ENCODE measurements at places on chromosomes 2 and 18.
A peak's percentile ranks its signal among the peaks of the same experiment; 100 is the strongest.

GRCh38 chr2:62180975-62181374, 14.9 kb upstream of the B3GNT2 start:
- no peak for DNase-seq

DNA sequence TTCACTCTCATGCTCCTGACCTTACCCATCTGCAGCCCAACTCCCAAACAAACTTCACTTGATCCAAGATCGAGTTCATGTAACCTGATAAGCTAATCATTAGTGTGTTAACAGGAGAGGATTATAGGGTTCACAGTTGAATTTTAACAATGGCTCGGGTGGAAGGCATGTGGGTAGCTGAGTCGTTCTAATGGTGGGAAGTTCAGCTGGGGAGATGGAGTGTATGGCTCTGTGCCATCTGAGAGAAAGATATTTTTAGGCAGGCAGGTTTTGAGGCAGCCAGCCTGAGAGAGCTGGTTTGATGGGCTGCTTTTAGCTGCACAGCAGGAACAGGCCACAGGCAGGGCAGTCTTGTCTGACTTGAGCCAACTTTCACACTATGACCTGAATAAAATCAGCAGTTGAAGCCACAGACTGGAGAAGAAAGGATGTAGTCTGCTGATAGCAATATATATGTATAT, 17.7 kb upstream of the NFE2L2 start:
- DNase-seq, result no peak

- DNase-seq, result peak; percentile 54
Measured at GRCh38 chr2:97726261-97727064, 13.1 kb downstream of the ZAP70 start.

DNA sequence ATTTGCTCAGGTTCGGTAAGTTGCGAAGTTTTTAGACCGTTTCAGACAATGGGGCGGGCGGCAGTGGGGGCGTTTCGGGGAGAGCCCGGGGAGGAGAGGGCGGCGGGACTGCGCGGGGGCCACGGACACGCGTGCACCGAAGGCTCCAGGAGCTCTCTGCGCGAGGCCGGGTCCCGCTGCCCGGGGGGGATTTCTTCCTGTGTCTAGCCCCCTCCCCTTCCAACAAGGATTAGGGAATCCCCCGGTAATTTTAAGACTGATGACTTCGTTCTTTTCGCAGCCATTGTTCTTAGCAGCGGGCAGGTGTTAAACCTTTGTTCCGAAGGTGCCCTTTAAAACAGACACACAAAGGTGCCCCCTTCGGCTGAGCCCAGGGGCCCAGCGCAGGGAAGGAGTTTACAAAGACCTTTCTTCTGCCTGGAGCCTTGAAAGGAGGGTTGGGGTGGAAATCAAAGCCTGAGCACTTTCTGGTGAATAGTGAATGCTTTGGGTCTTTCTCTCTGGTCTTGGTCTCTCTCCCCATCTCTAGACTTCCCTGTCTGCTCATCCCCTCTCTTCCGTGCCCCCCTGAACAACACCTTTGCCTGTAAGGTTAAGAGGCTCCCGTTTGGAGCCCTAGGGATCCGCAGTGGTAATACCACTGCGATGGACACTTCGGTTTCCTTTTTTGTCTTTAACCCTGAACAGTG, 2.1 kb downstream of the TRIB2 start:
- DNase-seq, result no peak

DNA sequence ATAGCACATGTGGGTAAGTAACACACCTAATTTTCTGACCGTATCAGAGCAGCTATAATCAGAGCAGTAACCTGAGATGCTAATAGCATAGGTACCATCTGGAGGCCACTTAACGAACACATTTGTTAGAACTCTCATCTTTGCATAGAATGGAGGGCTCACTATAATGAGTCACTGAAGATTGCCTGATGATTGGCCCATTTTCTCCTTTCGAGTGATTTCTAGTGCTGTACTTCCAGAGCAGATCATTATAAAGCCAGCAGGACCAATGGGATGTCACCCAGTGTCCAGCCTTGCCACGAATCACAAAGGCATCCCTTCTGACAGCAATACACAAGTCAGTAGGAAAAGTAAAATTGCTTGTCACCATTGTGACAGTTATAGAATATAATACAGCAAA, 81.7 kb upstream of the REV1 start:
- no peak for DNase-seq

GRCh38 chr2:190366248-190366753, 22.9 kb downstream of the INPP1 start:
- no peak for DNase-seq

DNA sequence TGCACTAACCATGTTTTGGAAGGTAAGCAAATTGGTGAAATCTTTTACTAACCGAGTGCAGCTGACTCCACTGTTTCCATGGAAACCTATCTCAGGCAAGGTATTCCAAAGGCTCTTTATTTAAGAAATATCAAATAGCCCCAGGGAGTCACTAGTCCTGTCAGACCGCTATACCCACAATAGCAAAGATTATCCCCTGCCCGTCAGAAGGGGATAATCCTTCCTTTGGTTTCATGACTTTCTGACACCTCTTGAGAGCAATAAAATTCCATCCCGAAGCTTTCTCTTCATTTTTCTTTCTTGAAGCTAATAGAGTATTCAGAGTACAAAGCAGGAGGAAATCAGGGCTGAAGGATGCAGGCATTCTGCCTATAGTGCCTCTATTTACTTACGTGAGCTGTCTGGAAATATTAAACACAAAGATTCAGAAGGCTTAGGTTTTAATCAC, 34.7 kb upstream of the MAP2 start:
- DNase-seq, result no peak

DNA sequence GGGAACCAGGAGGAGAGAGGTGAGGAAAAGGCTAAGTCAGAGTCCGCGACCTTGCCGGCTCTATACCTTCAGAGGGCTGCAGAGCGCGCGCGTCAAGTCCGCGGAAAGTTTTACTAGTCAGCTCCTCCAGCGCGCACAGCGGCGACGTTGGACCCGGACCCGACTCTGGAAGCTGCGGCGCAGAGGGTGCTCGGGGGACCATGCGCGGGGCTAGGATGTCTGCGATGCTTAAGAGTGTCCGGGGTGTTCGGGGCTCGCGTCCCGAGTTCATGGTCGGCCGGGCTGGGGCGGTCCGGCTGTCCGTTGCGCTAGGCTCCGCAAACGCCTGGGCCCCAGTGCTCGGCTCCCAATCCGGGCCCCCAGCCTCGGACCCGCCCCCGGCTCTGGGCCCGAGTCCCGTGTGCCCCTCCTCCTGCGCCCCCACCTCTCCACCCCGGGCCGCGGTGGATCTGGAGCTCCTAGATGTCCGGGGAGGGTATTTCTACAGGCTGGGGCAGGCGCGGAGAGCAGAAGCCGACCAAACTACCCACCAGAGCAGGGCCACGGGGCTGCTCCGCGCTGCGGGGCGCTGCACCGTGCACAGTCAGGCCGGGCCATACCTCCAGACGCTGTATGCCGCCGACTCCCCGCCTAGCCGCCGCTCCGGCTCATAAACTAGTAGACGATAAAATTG, at the start of gene LBX2:
Gene LBX2, minus strand, starts transcription at position 337 of the 673 bp plus-strand sequence. Its CDS starts 66 bp downstream, at position 271.
- peak; percentile 58 for DNase-seq

GRCh38 chr2:117850015-117850414, 35.5 kb downstream of the DDX18 start:
- no peak for DNase-seq

GRCh38 chr2:23478933-23479683, 94.1 kb downstream of the KLHL29 start:
- DNase-seq, result no peak

DNA sequence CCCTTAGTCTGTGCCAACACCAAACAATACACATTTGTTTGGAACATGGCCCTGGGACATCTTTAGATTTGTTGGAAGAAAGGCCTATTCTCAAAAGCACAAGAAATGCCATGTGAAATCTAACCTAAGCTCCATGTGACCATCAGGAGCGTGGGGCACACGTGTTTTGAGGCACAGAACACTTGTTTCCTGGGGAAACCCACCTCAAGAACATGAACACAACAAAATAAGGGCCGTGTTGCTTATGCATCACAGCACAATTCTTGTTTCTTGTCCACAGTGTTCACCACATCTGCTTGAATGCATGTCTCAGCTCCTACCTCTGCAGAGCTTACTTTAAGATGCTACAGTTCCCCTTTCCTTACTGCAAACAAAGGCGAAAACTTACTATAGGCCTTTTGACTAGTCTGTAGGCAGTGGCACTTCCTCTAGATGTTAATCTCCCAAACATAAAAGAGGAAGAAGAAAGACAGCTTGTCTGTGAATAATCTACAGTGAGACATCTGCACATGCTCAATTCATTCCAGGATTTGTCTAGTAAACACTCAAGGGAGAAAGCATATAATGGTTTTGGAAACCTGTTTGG, 165.0 kb downstream of the ANKRD44 start:
- no peak for DNase-seq

GRCh38 chr18:13271302-13271911, 52.8 kb downstream of the LDLRAD4 start:
- DNase-seq, result no peak

DNA sequence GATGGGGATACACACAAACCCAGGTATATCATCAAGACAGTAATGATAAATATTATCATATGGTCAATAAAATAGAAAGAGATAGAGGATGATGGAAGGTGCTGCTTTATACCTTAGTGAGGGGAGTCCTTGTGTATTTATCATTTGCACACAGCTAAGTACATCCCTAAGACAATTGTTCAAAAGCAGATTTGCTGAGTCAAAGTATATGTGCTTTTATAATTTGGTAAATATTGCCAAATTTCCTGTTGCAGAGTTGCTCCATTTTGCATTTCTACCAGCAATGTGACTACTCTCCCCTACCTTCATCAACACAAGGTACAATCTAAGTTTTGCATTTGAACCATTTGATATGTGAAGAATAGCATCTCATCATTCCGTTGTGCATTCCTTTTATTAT, 22.6 kb upstream of the PLEK start:
- no peak for DNase-seq

- DNase-seq, result no peak
Measured at GRCh38 chr2:37658682-37659081, 12.8 kb downstream of the CDC42EP3 start.

DNA sequence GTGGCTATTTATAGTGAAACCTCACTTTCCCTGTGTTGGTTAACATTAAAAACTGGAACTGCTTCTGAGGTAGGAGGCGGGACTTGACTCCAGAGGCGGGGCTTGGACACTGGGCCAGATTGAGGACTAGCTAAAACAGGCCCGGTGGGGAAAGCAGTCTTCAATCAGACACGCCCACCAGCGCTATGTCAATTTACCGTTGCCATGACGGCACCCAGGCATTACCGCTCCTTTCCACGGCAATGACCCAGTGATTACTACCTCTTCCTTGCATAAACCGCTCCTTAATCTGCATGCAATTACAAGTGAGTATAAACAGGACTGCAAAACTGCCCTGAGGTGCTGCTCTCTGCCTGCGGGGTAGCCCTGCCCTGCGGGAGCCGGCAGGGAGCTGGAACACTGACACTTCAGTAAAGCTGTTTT, 35.3 kb downstream of the LRRFIP1 start:
- DNase-seq, result peak; percentile 93

DNA sequence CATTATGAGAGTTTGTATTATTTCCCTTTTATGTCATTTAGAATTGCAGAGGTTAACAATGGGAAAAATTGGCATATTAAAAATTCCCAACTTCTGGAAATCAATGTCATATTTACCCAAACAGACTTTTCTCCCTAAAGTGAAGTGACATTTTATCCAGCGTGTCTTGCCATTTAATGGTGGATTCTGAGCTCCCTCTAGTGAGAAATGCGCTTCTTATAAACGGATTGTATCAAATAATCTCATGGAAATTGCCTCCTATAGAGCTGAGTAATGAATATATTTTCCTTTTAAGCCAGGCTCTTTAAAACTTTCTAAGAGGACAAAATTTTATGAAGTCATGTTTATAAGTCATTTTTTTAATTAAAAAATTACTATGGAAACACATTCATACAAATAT, 5.7 kb upstream of the GCFC2 start:
- no peak for DNase-seq

GRCh38 chr2:118968042-118968441, 26.0 kb downstream of the MARCO start:
- no peak for DNase-seq

DNA sequence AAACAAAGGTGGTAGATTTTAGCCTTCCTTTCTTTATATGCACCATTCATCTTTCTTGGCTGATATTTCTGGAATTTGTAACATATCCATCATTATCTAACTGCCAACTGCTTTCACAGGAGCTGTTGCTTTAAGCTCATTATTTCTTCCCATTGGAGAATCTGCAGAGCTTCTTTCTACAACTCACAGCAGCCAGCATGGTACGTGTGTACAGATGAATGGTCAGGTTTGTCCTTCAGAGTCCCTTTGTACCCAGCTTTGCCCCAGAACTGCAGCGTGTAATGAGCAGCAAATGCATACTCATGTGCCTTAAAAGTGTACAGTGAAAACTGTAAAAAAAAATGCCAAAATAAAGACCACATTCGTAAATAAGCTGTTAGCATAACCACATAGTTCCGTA, 260.9 kb downstream of the FIGN start:
- no peak for DNase-seq

DNA sequence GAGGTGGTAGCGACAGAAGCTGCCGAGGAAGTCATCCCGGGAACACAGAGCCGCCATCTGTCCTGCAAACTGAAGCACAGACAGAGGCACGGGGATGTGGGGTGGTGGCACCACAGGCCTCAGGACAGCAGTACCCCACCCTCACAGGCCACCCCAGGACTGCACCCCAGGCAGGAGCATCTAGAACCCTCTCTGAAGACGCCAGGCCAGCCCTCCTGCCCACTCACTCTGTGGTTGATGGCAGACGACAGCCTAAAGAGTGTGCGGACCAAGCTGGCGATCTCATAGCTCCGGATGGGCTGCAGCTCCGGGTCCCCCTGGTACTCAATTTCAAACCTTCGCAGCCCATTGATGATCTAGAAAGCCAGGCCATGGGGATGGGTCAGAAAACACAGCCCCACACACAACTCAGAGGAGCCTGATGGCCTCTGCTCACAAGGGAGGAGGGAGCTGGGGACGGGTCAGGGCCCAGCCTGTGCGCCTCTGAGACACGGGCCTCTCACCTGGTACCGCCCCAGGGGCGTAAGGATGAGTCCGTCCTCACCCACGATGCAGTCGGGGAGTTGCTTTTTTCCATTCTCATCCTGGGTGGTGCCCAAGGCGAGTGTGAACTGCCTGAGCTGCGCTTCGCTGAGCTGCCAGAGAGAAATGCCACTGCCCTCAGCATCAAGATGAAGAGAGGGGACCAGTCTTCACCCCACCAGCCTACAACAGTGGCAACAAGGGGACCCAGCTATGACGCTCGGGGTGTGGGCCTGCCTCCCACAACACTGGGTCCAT, 8.1 kb upstream of the CCDC74B start:
- no peak for DNase-seq

DNA sequence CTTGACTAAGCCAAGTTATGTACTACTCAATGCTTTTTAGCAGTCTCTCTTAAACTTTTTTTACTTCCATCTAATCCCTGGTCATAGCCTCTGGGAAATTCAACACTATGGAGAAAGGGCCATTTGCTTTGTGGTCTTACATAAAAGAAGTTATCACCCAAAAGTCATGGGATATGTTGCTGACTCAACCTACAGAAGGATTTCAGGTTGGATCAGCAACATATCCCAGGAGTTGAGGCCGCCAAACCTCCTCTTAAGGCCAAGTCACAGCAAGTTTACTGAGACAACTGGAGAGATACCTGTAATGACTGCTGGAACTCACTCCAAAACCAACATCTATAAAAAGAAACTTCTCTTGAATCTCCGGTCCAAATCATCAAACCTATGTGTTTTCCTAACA, 141.1 kb downstream of the IRS1 start:
- DNase-seq, result no peak
